Stimulated activated CD4-positive, alpha-beta T cell treated with anti-CD3 and anti-CD28 coated beads, Interleukin-12 subunit alpha, Interleukin-12 subunit beta, amount 100 ng/mL, for 48 hours (primary cell): ENCODE measurements at places on chromosomes 4 and X.

DNA sequence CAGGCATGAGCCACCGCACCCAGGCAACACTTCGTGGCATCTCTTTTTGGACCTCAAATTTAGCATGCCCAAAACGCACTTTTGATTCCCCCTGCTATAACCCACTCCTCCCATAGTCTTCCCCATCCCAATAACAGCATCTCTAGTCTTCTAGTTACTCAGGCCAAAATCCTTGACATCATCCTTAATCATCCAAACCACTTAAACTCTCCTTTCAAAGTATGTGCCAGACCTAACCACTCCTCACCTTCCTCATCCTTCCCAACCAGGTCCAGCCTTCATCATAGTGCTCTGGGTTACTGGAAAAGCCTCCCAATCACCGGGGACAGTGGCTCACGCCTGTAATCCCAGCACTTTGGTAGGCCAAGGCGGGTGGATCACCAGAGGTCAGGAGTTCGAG lies 41.9 kb downstream of the AFAP1 start:
- no peak for DNase-seq

DNA sequence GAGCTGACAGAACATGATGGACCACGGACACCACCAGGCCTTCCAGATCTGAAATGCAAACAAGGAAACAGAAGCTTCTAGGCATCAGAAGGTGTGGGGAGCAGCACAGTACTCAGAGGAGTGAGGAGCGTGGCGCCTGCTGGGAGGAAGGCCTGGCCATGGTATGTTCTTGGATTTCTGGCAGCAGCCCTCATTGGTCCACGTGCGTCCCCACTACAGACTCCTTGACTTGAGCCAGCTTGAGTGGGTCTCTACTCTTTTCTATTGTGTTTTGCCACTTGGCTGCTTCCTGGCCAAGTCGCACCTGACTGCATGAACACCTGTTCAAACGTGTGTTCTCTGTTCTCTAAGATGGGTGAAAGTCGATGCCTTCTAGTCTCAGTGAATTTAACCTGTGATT lies 18.0 kb downstream of the ZNF275 start:
- no peak for DNase-seq

DNA sequence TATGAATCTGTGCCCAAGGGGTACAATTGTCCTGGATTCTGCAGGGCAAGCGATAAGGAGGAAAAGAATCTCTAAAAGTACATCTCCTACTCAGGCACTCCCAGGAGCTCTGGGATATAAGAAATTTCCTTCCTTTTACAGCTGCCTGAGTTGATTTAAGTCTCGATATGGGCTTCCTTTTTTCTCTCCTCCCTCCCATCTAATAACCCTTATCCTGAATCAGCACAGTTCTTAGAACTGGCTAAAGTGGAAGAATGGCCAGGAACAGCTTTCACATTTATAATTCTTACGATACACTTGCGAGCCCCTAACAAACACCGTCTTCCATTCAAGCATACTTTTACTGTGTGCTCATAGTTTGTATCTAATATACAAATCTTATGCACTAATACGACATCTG lies 21.2 kb downstream of the LRP2BP start:
- DNase-seq: no peak

GRCh38 chr4:139685180-139685579 lies 19.6 kb downstream of the MGST2 start:
- no peak for DNase-seq

GRCh38 chr4:165945991-165946390 lies 73.0 kb downstream of the TLL1 start:
- DNase-seq: no peak

DNA sequence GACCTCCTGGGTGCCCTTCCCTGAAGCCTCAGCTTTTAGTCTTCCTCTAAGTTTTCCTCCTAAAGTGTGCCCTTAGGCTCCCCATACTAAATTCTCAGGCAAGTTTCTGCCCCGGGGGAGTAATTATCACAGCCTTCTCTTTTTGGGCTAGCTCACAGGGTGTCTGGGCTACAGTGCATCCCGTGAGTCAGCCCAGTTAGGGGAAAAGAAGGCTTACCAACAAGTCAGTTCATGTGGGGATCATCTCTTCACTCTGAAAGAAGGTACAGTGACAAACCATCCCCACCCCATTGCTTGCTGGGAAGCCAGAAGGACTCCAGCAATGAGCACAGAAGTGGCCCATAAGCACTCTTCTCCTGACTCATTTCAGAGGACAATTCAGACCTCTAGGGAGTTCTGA lies 134.7 kb upstream of the FAM9C start:
- DNase-seq: no peak

GRCh38 chr4:149708513-149709130 lies 107.0 kb downstream of the IQCM start:
- DNase-seq: no peak
